ENCODE measurements at places on chromosomes 1 and 21.

DNA sequence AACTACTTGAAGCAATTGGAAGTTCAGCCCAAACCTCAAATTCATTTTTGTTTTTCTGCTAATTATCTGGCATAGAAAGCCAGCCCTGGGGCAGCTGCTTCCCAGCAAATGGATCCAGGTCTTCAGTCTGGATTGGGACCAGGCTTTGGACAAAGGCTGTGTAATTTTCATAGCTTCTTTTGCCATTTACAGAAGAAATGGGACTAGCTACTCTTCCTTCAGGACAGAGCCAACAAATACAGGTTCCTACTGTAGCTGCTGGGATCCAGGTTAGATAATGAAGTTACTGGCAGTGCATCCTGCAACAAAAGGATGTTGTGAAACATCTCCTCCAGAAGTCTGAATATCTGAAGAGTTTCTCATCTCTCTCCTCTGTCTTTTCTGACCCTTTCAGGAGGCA lies 171.5 kb upstream of the CAMK1G start:
- no peak for DNase-seq

GRCh38 chr21:46154955-46155513 lies 345 bp downstream of the FTCD start:
- no peak for DNase-seq

- DNase-seq, result peak; percentile 20
Measured at GRCh38 chr1:168019407-168019806, 82.5 kb upstream of the MPC2 start.

DNA sequence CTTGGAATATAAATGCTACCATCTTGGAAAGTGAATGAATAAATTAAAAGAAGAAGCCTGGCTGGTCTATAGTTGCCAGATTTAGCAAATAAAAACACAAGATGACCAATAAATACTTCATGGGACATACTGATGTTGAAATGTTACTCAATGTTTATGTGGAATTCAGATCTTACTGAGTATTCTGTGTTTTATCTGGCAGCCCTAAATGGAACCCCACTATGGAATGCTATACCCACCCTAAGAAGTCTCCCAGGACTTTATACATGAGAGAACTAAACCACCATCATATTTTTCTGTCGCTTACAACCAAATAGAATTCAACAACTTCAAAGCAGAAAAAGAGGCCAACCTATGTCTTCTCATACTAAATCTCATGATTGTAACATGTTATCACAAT lies 177.6 kb upstream of the HMCN1 start:
- no peak for DNase-seq

- DNase-seq, result no peak
Measured at GRCh38 chr1:162704673-162705424, 72.6 kb downstream of the DDR2 start.

DNA sequence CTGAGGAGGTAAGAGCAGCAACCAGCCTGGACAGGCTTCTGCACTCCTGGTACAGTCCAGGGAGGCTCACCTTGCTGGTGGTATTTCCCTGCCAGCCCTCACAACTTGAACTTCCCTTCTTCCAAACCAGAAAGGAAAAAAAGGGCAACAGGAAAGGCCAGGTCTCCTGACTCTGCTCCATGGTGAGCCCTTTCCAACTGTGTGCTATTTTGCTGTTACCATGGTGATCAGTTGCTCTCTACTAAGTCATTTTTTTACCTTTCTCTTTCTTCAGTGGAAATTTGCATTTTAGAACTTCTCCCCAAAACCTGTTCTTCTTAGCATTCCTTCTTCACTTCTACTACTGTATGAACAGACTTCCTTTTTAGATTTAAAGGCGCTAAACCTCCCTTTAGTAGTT lies 164.3 kb downstream of the GRIK1 start:
- DNase-seq, result no peak

DNA sequence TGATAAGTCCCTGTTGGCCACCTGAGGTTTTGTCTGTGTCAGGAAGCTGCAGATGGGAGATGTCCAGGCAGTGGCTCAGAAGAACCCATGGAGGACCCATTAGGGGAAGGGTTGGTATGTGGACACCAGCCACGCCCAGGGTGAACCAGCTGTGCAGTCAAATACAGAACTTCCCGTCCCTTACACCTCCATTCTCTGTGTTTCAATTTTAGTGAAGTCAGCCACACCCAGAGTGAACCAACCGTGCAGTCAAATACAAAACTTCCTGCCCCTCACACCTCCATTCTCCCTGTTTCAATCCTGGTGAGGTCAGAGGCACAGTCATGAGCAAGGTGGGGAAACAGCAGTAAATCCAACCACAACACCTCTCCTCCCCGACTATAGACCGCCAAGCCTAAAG lies 27.4 kb downstream of the BACE2 start:
- no peak for DNase-seq

- DNase-seq, result no peak
Measured at GRCh38 chr1:179310291-179310690, 16.7 kb downstream of the SOAT1 start.

DNA sequence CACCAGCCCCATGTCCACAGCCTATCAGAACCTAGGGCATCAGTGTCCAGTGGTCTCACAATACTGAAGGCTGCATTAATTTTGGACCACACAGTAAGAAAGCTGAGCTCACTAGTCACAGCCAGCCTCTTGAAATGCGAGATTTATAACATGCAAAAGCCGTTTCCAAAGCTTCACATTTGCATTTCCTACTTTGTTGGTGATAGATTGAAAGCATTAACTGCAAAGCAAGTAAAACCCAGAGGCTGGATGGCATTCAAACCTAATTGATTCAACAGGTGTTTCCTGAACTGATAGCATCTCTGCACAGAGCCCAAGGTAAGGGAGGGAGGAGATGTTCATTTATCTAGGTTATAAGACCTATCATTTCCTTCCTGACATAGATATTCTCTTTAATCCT lies 410.1 kb downstream of the OMA1 start:
- DNase-seq, result no peak

DNA sequence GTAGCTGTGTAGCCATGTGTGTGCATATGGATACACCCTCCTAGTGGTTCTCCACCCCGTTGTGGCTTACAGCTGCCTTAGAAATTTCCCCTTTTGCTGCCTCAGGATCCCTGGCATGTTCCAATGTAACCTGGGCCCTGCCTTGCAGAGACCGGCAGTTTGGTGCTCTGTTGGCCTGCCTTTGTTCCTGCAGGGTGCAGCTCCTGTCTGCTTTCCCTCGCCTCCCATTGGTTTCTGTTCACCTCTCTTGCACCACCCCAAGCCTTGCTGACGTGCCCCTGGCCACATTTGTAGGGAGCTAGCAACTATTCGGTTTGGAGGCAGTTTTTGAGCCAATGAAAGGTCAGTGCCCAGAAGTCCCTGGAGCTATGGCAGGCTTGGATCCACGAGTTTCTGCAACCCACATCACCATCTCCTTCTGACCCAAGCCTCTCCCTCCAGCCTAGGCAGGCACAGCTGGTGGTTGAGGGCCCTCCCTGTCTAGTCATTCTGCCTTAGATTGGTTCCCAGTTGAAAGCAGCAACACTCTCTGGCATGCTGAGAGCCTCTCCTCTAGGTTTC lies 54.9 kb downstream of the MAB21L3 start:
- DNase-seq, result no peak

- DNase-seq, result peak; percentile 46
Measured at GRCh38 chr1:77825131-77825709, 45.8 kb downstream of the MIGA1 start.

DNA sequence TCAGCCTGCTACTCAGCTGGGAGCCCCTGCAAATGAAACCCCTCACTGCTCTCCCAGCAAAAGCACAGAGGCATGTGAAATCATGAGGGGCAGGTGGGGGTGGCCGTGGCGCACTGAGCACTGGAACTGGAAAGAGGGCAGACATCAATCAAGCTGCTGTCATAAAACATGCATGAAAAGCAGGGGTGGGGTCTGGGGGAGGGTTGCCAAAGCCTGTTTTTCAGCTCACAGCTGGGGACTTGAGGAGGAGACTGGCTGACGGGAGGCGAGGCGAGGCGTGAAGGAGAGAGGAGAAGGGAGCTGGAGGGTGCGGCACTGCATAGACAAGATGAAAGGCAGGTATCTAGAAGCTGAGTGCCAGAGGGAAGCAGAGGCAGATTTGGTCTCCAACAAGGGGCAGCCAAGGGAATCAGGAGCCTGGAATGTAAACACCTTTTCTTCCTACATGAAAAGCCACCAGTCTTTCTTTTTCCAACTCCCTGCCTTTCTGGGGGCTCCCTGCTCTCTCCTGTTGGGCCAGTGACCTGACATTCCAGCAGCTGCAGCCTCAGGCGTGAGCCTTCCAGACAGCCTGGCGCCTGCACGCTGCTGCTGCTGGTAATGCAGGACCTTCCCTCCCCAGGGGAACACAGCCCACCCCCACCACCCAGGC lies 87.0 kb downstream of the NMNAT2 start:
- peak; percentile 42 for DNase-seq

DNA sequence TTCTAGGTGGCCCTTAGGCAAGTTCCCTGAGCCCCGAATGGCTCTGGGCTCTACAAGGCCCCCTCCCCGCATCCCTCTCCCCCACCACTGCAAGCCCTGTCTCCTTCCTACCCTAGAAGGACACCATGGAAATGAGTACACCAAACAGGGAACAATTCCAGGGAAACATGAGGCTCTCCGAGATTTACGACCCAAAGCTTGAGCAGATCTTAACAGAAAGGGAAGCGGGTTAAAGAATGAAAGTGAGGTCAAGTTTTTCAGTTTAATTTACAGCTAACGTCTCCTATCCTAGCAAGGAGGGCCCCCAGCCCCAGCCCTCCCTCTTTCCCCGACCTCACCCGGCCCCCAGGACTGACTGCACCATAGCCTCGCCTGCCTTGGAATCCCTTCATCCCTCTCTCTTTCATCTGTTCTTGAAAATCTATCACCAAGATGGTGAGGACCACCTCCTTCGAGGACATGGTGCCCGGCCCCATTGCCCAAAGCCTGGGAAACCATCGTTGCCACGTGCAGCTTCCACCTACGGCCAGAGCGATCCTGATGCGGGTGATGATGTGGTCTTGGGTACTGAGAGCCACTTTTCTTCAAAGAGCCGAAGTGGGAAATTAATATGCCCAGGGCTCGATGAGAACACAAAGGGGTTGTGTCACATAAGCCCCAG lies 30.5 kb downstream of the SIM2 start:
- no peak for DNase-seq

- peak; percentile 14 for DNase-seq
Measured at GRCh38 chr21:14383596-14384180, 742 bp upstream of the HSPA13 start.

GRCh38 chr1:32411261-32411660 lies 17.0 kb upstream of the BSDC1 start:
- DNase-seq, result no peak

DNA sequence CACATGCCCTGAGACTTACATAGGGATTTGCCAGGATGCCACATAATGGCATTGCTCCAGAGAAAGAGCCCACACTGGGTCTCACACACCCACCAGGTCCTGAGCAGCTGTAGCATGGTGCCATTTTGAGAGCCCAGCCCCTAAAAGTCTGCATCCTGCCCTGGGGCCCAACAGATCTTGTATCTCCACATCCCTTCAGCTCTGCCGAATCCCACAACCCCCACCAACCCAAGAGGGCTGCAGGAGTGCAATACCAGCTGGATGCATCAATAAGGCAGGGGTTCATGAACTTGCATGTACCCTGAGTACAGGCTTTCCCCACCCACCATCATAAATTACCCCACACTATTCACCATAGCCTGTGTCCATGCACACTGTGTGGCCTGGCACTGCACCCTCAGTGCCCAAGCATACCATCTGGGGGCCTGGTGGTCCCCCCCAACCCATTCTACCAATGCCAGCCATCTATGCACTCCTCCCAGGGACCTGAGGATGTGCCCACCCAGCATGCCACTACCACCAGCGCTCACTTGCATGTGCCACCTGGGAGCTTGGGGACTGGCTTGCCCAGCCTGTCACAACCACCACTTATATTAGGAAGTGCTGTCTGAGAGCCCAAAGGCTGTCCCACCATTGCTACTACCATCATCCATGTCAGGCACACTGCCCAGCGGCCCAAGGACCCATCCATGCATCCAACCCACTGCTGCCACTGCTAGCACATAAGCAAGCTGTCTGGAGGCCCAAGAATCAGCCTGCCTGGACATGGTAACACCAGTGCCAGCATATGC lies 4.1 kb upstream of the KRTAP12-2 start:
- no peak for DNase-seq

DNA sequence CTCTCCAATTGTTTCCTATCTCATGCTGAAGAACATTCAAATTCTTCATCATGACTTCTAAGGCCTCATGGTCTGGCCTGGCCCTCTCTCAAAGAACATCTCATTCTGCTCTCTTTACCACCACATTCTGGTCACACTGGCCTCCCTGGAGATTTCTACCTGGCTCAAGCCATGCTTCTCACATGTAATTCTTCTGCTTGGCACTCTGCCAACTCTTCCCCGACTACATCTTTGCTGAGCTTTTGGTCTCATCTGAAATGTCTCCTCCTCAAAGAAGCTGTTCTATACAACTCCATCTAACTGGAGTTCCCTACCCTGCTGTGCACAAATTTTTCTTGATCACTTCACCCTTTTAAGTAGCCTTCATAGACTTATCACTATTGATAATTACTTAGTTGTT lies 1.4 kb upstream of the TBX19 start:
- DNase-seq, result no peak

GRCh38 chr1:10495952-10496351 lies 21.2 kb downstream of the PEX14 start:
- DNase-seq, result no peak

- no peak for DNase-seq
Measured at GRCh38 chr1:39063191-39063590, 37.0 kb downstream of the NDUFS5 start.

DNA sequence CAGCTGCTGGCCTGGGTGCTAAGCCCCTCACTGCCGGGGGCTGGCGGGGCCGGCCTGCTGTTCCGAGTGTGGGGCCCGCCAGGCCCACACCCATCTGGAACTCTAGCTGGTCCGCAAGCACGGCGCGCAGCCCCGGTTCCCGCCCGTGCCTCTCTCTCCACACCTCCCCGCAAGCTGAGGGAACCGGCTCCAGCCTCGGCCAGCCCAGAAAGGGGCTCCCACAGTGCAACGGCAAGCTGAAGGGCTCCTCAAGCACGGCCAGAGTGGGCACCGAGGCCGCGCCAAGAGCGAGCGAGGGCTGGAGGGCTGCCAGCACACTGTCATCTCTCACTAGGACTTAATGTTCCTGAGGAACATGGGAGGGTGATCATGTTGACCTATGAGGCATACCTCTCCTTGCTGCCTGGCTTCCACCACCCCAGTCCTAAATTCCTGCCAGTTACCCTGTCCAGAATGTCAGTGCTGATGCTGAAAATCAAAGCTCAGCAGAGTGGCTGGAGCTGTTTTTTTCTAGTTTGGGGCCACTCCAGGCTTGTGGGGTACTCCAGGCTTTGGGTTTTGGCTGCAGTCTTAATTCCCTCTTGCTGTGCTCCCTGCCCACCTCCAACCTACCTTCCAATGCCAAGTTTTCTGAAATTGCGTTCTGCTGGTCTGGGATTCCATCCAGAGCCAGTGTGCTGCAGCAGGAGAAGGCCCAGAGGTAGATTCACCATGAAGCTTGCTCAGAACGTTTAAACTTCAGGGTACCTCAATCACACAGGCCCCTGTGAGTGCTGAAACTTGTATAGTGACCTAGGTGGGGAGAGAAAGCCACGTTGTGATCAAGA lies 44.2 kb upstream of the LPGAT1 start:
- no peak for DNase-seq

GRCh38 chr1:80565406-80565805 lies 1235.3 kb upstream of the ADGRL2 start:
- no peak for DNase-seq
